ENCODE measurements at places on chromosomes 6 and 20.

DNA sequence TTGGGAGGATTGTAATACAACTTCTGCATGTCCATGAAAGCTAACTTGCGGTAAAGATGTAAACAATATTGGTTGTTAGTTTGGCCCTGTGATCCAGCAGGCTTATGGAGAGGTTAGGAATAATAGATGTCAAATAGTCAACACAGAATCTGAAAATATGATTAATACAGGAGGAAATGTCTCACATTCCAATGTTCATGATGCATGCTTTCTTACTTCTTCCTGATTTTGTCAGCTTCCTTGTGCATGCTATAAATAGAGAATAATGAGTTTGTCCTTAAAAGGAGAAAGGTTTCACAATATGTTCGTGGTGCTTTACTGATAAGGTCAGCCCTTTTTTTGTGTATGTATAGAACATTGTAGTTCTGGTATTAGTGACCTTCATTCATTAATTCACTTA lies 136.7 kb downstream of the MMUT start:
- peak; percentile 96 for DNase-seq

DNA sequence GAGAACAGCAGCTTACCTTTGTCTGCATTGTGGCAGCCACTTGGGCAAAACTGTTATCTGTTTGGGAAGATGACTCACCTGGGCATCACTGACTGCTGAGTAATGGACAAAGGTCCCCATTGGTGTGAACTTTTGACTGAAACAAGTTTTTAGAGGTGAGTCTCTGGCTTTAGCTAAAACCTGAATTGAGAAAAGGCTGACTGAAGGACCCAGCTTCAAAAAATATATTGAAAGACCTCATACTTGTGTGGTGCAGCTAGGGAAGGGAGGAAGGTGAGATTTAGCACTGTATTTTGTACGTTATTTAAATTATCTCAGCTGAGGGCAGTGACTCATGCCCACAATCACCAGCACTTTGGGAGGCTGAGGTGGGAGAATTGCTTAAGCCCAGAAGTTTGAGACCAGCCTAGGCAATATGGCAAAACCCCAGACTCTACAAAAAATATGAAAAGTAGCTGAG lies 4.5 kb upstream of the CITED2 start:
- no peak for DNase-seq

GRCh38 chr6:40735121-40735520 lies 148.0 kb upstream of the LRFN2 start:
- DNase-seq = no peak

GRCh38 chr6:490251-491037 lies 98.9 kb downstream of the IRF4 start:
- no peak for DNase-seq

GRCh38 chr20:46173652-46174468 lies 55.7 kb downstream of the CD40 start:
- no peak for DNase-seq

DNA sequence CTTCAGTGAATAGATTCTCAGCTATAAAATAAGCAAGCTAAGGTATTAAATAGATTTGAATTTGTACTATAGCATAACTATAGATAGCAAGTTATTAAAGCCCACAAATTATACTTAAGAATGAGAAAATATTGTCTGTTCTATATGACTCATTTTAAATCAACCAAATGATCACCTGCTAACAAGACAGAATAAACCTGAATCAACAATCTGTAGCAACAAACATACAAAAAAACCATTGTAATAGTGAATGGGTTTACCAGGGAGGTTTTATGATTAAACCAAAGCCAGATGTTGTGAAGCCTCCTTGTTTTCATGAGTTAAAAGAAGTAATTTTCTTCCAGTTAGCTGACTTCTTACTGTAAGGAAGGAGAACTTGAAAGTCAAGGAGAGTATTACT lies 71.9 kb upstream of the HTR1B start:
- no peak for DNase-seq

DNA sequence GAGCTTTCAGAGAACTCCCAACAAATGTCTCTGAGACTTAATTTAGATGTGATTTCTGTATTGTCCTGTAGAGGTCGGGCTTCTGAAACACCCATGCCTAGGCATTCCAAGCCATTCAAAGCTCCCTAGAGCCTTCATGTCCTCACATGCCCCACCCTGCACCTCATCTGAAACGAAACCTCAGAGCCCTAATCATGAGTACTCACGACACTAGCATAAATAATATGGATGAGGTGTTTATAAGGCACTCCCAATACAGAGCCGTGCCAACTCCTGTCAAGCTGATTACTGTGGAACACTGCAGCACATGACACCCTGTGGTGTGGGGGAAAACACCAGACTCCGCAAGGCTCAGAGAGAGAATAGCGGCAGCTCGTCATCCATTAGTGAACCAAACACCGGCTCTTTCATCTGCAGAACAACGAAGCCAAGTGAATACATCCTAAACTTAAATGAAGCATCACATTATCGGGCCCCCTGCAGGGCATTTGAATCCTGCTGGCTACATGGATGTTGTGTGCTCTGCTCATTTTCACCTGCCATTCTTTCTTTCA lies 83.8 kb downstream of the FNDC1 start:
- DNase-seq = peak; percentile 28

- no peak for DNase-seq
Measured at GRCh38 chr20:57759724-57760123, 49.9 kb upstream of the PMEPA1 start.

GRCh38 chr20:25008388-25009217 lies 16.1 kb upstream of the APMAP start:
- no peak for DNase-seq

- no peak for DNase-seq
Measured at GRCh38 chr20:6920991-6921613, 153.6 kb downstream of the BMP2 start.

DNA sequence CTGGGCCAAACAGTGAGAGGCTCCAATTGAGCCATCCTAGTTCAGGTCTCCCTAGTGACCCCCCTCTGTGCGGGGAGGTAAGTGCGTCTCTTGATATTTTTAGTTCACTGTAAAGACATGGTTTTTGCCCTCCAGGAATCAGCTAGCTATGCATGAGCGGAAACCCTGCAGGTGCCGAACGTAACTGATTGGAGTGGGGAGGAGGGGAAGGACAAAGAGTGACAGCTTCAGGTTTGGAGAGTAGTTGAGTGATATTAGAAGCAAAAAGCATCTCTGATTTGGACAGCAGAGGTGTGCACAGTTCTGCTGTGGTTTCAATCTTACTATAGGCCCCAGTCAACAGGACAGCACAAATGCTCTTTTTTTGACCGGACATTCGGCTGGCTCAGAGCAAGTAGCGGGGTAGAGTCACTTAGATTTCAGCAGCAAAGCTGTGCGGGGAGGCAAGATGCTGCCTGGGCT lies 31.8 kb downstream of the TBC1D7 start:
- DNase-seq = no peak

DNA sequence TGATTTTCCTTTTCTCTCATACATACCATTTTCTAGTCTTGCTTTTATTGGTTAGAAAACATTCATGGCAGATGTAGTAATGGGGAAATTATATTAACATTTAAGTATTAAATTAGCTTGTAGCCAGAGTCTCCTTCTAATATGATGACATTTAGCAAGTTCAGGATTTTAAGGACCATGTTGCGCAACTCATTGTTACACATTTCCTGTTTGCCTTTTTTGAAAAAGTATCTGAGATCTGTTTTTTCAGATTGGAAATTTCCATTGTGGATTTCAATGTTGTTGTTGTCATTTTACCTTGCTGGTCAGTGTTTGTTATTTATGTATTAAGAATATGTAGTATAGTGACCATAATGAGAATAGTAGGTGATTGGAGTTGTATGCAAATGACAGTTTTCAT lies 38.7 kb downstream of the CDKAL1 start:
- DNase-seq = no peak

GRCh38 chr6:21864206-21864605 lies 270.7 kb downstream of the SOX4 start:
- DNase-seq = no peak

DNA sequence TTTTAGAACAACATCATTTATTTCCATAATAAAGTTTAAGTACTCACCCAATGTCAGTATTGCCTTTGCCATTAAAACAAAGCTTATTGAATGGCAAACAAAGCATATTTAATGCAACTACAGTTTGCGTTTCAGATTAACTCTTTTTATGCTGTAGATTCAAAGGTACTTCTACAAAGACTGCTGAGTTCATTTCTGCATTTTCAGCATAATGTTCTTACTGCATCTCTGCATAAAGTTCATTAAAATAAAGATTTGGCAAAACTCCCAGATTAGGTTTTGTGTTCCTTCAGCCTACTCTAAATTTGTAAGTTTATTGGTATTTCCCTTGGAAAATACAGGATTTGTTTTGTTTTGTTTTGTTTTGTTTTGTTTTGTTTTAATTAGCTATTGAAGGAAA lies 359.4 kb downstream of the ADGRB3 start:
- DNase-seq = no peak

DNA sequence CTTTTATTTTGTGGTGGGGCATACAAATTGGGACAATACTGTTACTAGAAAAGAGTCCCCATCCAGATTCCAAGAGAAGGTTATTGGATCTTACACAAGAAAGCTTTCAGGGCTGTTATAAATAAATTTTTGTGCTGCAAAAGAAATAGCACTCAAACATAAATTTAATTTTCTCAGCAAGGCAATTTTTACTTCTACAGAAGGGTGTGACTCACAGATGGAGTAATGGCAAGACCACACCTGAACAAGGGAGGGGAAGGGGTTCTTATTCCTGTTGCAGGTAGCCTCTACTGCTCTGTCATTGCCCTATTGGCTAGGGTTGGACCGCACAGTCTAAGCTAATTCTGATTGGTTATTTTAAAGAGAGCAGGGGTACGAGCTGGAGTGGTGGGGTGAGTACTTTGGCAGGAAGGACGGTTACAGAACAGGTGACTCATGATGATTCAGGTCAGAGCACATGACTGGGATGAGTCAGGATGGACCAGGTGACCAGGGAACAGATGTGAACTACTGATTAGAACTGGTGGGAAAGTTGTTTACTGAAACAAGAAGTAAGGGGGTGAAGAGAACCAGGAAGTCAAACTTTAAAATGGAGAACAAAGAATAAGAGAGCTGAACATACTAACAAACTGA lies 41.1 kb downstream of the CNR1 start:
- no peak for DNase-seq

DNA sequence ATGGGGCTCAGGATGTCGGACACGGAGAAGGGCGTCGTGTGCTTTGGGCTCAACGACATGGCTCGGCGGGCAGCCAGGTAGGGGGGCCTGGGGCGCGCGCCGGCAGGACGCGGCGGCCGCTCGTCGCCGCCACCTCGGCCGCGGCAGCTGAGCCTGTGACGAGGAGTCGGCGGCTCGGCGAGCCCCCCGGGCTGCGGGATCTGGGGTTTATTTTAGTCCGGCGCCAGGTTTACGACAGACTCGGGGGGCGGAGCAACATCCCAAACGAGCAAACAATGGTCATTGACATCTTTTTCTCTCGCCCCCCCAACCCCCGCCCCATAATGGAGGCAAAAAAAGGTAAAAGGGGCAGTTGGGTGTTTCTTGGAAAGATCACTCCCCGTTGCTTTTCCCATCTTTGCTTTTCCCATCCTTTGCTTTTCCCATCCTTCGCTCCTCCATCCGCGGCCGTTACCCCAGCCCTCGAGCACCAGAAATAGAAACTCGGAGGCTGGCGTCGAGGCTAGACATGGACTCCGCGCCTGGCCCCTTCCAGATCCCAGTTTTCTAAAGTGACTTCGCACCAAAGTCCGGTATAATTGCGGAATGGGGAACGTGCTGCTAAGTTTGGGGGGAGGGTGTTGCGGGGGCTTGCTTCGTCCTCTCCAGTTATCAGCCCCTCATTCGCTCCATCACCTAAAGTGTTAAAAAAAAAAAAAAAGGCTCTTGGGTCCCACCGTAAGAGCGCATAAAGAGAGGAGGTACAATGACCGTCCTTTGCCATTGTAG lies at the start of gene NKX2-4:
NKX2-4 (minus strand) TSS at position 186 of the 768 bp plus-strand sequence; CDS start at position 59, 127 bp downstream.
- no peak for DNase-seq

- no peak for DNase-seq
Measured at GRCh38 chr6:33592595-33593413, 12.7 kb upstream of the BAK1 start.

DNA sequence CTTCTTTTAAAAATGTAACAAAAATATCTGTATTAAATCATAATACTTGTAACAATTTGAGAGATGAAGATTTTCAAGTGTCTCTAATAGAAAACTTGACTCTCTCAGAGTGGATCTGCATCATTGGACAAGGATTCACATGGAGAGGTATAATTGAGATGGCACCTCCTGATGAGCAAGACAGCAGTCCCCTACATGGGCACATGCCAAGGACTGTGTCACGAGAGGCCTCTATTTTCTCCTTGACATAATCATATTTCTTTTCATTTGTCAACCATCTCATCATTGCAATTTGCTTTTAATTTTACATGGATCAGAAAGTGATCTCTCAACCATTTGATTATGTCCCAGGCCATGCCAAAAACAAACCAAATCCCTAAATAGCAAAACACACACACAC lies 206.8 kb upstream of the THEMIS start:
- DNase-seq = no peak

- DNase-seq = no peak
Measured at GRCh38 chr6:11229655-11230046, 2.8 kb downstream of the NEDD9 start.

DNA sequence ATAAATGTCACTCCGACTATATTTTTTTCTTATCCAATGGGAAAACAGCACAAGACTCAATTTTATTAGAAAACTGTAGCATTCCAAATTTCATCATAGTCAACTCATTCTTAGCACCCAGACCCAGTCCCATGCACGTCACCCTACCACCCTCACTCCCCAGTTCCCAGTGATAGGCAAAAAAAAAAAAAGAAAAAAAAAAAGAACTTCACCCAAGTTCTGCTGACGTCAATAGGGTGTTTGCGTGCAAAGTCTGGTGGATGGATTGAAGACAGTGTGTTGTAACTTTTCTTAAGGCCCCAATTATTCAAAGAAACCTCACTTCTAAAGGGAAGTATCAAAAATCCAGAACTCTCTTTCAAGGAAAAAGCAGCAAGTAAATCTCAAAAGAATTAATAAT lies 213.9 kb upstream of the PRDM1 start:
- no peak for DNase-seq

DNA sequence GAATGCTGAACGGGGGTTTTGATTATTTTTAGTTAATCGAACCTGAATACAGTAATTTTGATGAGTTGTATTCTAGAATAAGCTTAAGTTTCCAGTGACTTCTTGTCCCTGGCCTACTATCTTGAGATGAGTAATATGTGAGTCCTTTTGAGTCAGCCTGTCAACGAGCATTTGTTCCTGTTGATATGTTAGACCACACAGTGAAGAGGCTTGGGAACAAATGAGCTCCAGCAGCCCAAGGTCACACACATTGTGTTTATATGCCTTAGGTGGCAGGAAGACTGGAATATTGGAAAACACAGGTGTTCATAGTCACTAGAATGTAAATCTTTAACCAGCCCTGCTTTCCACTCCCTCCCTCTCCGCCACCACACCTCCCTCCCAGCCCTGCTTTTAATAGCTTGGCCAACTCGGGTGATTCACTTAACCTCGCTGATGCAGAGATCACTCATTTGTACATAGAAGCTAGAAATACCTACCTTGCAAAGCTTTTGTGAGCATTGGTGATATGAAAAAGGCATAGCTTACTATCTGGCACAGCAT lies 9.1 kb downstream of the SMPDL3A start:
- DNase-seq = peak; percentile 44

- DNase-seq = no peak
Measured at GRCh38 chr6:18101271-18101670, 21.2 kb downstream of the NHLRC1 start.

GRCh38 chr6:3473773-3474172 lies 16.9 kb upstream of the SLC22A23 start:
- DNase-seq = no peak
